Activated CD4-positive, alpha-beta T cell treated with anti-CD3 and anti-CD28 coated beads for 1 hour (primary cell): ENCODE measurements at places on chromosomes 7 and 10.

DNA sequence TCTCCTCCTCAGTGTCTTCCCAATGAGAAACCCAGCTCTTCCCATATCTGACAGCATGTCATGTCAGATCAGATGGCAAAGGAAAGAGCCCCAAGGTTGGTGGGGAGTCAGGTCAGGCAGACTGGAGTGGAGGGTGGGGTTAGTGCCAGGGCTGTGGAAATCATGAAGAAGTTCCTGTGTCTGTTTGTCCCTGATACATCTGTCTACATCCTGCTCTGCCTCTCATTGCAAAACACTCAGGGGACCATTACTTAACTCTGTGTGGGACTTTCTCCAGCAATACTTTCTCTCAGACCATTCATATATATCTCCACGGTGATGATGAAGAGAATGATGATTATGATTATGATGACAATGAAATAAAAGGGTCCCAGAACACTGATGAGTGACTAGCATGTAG, 3.3 kb downstream of the PRRT4 start:
- no peak for DNase-seq

GRCh38 chr10:103367379-103367781, 396 bp upstream of the TAF5 start:
- DNase-seq: no peak

- DNase-seq: no peak
Observed at GRCh38 chr7:36078816-36079360, 74.2 kb upstream of the EEPD1 start.

GRCh38 chr10:68578974-68579373, 18.8 kb downstream of the TET1 start:
- no peak for DNase-seq

- no peak for DNase-seq
Observed at GRCh38 chr7:116162254-116162653, 48.1 kb upstream of the TES start.

GRCh38 chr7:66682350-66683093, 53.8 kb downstream of the KCTD7 start:
- no peak for DNase-seq

GRCh38 chr7:143905509-143905908, 3.5 kb upstream of the TCAF1 start:
- DNase-seq: no peak

GRCh38 chr10:45152726-45153125, 152.0 kb downstream of the ZNF22 start:
- DNase-seq: no peak

GRCh38 chr10:122968698-122969097, 11.5 kb upstream of the PSTK start:
- no peak for DNase-seq

- no peak for DNase-seq
Observed at GRCh38 chr10:75469006-75469616, 37.7 kb downstream of the LRMDA start.

GRCh38 chr10:97759946-97760345, 11.9 kb downstream of the SFRP5 start:
- DNase-seq: no peak

GRCh38 chr7:97506728-97507127, 225.2 kb upstream of the TAC1 start:
- DNase-seq: no peak

DNA sequence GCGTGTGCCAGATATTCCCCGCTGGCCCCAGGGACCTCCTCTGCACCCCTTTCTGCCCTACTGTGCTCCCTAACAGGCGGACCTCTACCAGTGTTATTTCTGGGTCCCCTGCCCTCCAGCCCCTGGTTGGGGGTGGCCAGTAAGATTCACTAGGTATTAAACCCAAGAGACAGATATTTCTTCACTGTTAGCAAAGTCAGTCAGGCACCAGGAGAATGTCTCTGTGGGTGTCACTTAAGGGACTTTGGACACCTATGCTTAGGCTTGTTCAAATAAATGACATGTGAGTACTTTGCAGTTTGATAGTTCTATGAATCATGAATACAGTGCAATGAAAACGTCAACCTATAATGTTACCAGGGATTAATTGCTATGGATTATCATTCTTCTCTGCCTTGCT, 234.3 kb upstream of the IGFBP3 start:
- no peak for DNase-seq

DNA sequence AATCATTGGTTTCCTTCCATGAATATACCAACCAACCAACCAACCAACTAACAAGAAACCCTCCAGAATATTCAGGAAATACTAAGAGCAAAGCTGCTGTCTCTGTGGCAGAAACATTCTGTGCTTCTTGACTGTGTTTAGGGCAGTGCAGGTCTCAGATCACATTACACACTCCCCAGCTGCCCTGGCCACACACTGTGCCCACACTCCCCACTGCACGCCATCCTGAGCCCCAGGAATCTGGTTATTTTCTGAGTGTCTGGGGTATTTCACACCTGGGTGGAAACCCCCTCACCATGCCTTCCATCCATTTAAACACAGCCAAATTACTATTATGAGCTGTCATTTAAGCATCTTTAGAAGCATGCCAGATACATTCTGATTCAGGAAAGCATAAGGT, 183.7 kb upstream of the ANK3 start:
- DNase-seq: no peak

GRCh38 chr7:29647020-29647654, 83.5 kb downstream of the PRR15 start:
- DNase-seq: no peak

GRCh38 chr10:11262494-11263345, 245.0 kb downstream of the CELF2 start:
- no peak for DNase-seq

DNA sequence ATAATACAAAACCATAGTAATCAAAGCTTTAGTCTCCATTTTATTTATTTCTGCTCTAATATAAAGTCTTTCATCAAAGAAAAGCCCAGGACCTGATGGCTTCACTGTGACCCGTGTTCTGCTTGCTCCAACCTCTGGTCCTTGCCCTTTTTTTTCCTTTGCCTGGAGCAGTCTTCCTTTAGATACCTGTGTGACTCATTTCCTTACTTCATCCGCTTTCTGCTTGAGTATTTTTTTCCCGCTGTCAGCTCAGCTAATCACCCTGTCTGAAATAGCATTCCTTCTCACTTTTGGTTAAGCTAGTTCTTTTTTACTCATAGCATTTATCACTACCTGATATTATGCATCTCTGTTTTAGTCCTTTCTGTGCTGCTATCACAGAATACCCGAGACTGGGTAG, 194.8 kb downstream of the ABCA13 start:
- DNase-seq: no peak

GRCh38 chr7:135193615-135194081, 17.7 kb downstream of the WDR91 start:
- DNase-seq: no peak

DNA sequence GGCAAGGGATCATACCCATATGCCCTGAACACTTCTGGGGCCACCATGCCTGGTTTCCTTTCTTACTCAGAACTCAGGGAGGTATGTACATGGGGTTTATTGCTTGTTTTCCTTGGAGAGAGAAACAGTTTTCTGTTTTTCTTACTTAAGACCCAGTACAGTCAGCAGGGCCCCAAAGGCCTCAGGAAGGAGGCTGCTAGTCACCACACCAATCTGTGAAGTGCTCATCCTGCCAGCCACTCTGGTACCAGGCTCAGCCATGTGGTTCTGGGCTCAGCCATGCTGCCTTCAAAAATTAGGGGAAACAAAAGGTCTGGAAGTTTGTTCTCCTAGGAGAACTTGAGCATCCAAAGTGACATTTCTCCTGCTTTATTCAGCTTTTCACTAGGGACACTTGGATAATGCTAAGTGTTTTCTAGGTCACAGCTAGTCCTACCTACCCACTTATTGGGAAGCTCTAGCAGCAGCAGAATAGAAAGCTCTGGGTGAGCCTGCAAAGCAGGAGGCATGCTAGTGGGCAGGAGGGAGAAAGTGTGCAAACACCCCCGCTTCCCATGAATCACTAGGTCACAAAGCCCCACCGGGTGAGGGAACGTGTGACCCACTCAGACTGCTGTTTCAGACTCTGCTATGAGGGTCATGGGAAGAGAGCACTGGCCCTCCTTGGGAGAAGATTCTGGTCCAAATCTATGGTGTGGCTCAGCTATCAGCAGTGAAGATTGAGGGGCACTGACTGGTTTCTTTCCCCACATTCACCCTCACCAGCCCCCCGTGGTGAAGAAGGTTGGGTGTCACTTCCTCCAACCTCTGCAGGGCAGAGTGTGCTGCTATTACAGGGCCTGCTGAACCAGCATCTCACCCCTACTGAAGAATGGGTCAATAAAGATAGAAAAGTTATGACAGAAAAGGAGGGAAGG, 23.9 kb downstream of the NUDCD3 start:
- no peak for DNase-seq

DNA sequence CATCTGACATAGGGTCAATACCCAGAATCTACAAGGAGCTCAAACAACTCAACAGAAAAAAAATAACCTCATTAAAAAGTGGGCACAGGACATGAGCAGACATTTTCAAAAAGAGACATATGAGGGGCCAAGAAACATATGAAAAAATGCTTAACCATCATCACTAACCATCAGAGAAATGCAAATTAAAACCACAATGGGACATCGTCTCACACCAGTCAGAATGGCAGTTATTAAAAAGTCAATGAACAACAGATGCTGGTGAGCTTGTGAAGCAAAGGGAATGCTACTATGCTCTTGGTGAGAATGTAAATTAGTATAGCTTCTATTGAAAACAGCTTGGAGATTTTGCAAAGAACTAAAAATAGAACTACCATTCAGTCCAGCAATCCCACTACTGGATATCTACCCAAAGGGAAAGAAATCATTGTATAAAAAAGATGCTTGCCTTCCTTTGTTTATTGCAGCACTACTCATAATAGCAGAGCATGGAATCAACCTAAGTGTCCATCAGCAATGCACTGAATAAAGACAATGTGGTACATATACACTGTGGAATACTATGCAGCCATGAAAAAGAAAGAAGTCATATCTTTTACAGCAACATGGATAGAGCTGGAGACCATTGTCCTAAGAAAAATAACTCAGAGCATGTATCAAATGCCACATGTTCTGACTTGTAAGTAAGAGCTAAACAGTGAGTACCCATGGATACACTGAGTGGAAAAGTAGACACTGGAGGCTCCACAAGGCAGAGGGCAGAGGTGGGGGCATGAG, 139.8 kb downstream of the ADARB2 start:
- DNase-seq: no peak

GRCh38 chr7:76397409-76398183, 11.9 kb downstream of the SSC4D start:
- DNase-seq: peak; percentile 70

GRCh38 chr7:13309535-13309934, 622.1 kb downstream of the ARL4A start:
- DNase-seq: no peak

- no peak for DNase-seq
Observed at GRCh38 chr10:18000601-18001000, 48.9 kb downstream of the SLC39A12 start.

GRCh38 chr7:80781561-80781979, 137.3 kb downstream of the SEMA3C start:
- no peak for DNase-seq

- no peak for DNase-seq
Observed at GRCh38 chr7:79458796-79459195, 5.3 kb upstream of the MAGI2 start.

DNA sequence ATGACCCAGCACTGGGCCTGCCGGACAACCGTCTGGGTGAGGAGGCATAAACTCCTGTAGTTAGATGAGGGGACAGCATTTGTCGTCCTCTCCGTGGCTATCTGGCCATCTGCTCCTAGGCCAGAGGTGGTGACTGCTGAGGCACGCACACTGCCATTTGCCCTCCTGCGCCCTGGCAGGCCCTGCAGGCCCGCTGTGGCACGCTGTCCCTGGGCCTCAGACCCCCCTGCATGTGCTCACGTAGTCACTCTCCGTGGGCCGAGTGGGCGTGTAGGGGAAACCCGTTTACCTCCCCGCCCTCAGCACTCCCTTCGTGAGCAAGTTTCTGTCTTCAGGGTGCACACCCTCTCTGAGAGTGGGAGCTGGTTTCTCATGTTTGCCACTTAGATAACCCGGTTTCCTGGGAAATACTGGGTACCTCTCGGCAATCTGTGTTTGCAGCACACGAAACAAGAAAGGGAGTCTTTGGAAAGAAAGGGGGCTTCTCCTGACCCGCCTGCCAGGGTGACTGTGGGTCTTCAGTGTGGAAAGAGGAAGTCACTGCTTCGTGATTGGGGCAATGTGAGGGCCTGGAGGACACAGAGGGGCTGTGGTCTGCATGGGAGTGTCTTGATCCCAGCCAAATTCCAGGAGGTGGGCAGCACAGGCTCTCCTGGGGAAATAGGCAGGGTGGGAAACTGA, 10.8 kb downstream of the ADAMTS14 start:
- no peak for DNase-seq

DNA sequence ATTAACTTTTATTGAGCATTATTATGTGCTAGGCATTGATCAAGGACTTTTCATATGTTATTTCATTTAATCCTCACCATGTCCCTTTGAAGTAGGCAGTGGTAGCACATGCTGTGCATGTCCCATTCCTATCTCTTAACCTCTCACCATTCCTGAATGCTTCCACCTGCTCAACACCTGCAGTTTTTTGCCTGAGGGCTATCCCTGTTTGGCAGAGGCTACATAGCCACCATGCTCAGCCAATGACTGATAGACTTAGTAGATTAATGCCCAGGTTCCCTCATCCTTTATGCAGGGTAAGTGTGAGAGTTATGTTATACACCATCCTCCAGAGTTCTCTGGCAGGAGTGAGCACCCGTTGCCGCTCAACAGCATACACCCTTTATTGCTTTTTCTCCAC, 387.8 kb downstream of the BBS9 start:
- DNase-seq: no peak

- DNase-seq: no peak
Observed at GRCh38 chr10:43965033-43965917, 316.6 kb upstream of the ZNF32 start.

- no peak for DNase-seq
Observed at GRCh38 chr7:121026159-121026558, 37.6 kb downstream of the CPED1 start.

DNA sequence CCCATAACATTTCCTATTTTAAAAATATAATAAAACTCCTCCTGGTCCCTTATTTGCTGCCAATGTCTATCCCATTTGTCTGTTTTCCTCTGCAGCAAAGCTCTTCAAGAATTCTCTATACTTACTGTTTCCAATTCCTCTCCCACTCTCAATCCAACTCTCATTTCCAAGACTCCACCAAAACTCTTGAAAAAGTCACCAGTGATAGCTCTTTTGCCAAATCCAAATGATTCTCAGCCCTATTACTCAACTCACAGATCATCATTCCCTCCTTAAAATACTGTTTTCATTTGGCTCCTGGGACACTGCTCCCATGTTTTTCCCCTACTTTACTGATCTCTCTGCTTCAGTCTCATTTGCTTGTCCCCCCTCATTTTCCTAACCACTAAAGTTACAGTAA, 139.4 kb downstream of the HIBADH start:
- DNase-seq: no peak
